ENCODE measurements at places on chromosomes 11 and 22.

GRCh38 chr11:96125400-96125799 lies 201.5 kb upstream of the MTMR2 start:
- no peak for DNase-seq

DNA sequence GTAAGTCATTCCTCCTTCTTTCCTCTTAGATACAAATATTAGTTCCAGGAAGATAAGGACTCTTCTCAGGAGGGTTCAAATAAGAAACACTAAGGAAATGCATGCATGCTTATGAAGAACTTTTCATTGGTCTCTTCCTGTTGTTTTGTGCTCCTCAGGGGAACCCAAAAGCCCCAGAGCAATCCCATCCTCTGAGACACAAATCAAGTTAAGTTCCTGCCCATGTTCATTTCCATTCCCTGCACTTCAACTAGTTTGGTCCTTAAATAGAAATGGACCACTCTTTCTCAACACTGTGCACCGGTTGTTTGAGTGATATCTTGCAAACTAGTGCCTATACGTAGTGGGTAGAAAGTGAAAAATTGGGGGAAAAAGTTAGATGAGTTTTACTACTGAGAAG lies at the start of gene OR10G4:
OR10G4 (plus strand) TSS at position 301 of the 400 bp plus-strand sequence. CDS start 2,578 bp downstream, outside the sequence.
- DNase-seq, result no peak

- DNase-seq, result no peak
Measured at GRCh38 chr11:93870616-93871015, 20.2 kb upstream of the VSTM5 start.

- DNase-seq, result no peak
Measured at GRCh38 chr11:69284081-69284511, 9.9 kb upstream of the MYEOV start.

- DNase-seq, result no peak
Measured at GRCh38 chr11:34356913-34357700, 703 bp downstream of the ABTB2 start.
